Fibroblast of the aortic adventitia (primary cell): ENCODE measurements at places on chromosomes 12 and 14. TPM values are rescaled to one million over a fixed set of nuclear protein-coding genes. Genes with fewer than 3 reads are reported as not detected.

KRT77 gene
- not detected in 2 replicates for total RNA-seq

ANO4 gene
- 0.18 and 1.6 TPM in 2 replicates for total RNA-seq

OR8S1 gene
- total RNA-seq: not detected in 2 replicates

SPIC gene
- not detected in 2 replicates for total RNA-seq

KCNA1 gene
- 0.18 and 0.41 TPM in 2 replicates for total RNA-seq

IL26 gene
- not detected in 2 replicates for total RNA-seq

KRT78 gene
- total RNA-seq: not detected in 2 replicates

LGR5 gene
- total RNA-seq: 7.8 TPM in 1 of 2 replicates, not detected in the other

CDK4 gene
- 208 and 588 TPM in 2 replicates for total RNA-seq

SLC25A21 gene
- 0.49 and 1.2 TPM in 2 replicates for total RNA-seq

DPPA3 gene
- total RNA-seq: not detected in 2 replicates

RPL10L gene
- total RNA-seq: not detected in 2 replicates

CHFR gene
- total RNA-seq: 24.3 and 41.9 TPM in 2 replicates

ADAM20 gene
- 1.3 and 1.4 TPM in 2 replicates for total RNA-seq
